ENCODE measurements at places on chromosomes 7 and 10.

- no peak for DNase-seq
These were observed 14.4 kb downstream of the HERPUD2 start for GRCh38 chr7:35680403-35681013.

DNA sequence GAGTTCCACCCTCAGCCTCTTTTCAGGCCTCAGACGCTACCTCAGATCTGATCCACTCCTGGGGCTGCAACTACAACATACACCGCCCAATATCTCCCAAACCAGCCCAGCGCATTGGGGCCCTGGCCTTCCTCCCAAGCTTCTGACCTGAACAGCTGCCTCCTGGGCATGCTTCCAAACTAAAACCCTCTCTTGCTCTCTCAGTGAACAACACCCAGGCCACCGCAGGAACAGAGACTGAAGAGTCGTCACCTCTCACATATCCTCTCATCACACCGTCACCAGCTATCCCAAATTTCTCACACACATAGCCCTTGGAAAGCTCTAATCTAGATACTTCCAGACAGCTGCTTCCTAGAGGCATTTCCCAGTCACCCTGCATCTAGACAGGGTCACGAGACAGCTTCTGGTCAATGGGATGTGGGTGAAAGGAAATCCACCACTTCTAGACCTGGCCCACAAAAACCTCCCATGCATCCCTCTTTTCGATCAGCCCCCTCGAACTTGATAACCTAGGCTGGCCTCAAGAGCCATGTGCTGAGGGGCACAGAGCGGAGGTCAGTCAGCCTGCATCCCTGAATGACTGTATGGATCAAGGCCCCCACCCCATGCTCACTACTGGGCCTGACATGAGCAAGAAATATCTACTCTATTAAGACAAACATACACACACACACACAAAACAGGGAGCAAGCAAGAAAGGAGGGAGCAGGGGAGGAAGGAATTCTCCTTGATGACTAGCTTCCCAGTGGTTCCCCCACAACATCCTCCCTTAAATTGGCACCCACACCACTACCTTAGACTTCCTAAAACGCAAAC, 1.8 kb downstream of the PARP12 start:
- DNase-seq, result peak; percentile 83

- no peak for DNase-seq
These were observed 16.9 kb downstream of the KCNMA1 start for GRCh38 chr10:77620731-77621130.

- DNase-seq, result peak; percentile 71
These were observed 13.6 kb upstream of the BPGM start for GRCh38 chr7:134632937-134633540.

- no peak for DNase-seq
These were observed 297.6 kb downstream of the MTERF1 start for GRCh38 chr7:91582799-91583477.

DNA sequence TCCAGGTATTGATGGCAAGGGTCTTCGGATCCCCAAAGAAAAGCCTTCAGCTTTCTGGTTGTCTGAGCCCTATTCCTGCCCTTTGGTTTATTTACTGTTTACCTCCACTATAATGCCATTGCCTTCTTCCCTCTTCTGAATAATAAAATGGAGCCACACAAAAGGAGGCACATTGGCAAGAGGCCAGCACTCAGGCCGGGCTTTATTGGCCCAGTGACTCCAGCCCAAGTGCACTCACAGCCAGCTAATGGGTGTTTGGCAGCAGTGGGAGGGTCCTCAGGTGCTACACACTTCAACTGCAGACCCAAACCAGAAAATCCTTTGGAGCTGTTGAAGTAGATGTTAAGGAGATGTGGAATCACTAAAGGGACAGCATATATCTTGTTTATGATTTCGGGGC, 336.0 kb downstream of the PLXNA4 start:
- no peak for DNase-seq

DNA sequence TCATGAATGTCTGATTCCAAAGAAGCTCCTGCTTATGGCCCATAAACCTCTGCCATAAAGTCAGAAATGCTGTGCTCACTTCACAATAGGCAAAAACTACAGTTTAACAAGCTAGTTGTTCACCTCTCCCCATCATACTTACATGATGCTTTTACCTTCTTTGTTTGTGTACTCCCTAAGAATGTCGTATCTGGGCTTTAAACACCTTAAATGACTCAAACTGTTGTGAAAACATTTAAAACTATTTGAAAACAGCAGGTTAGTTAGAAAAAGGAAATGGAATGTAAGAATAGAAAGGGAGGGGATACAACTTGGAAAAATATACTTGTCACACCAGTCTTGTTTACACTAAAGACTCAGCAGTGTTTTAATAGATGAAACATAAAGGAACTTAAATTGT, 128.2 kb upstream of the AGR3 start:
- DNase-seq, result peak; percentile 8

- no peak for DNase-seq
These were observed 169.9 kb downstream of the KCND2 start for GRCh38 chr7:120442838-120443237.

DNA sequence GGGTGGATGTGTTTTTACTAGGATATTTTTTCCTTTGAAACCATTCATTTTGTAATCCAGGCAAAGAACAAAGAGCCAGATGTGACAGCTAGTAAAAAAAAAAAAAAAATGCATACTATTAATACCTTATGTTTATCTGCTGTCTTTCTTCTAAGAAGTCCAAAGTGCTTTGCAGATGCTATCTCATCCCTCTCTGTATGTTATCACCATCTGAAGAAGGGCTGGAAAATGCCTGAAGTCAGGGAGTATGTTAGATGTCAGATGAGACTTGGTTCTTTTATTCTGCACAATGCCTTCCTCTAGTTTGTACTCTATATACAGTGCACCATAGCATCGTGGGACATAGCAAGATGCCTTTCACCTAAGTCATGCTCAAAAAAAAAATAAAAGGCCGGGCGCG, 10.4 kb upstream of the CAMK1D start:
- DNase-seq, result no peak

- no peak for DNase-seq
These were observed 675 bp upstream of the GIMAP1 start for GRCh38 chr7:150715738-150716137.

GRCh38 chr10:98446151-98446660, 529 bp downstream of the HPS1 start:
- DNase-seq, result peak; percentile 34

DNA sequence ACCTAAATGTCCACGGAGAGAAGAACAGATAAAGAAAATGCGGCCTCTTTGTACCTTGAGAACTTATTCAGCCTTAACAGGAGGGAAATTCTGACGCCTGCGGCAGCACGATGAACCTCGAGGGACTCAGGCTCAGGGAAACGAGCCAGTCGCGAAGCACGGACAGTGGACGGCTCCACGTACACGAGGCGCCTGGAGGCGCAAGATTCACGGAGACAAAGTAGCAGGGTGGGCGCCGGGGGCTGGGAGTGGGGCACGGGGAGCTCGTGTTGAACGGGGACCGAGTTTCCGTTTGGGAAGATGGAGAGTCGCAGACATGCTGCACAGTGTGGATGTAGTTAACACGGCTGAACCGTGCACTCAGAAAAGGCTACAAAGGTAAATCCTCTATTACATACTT, 13.2 kb upstream of the UTF1 start:
- DNase-seq, result no peak

GRCh38 chr7:151813445-151813844, 63.5 kb downstream of the PRKAG2 start:
- DNase-seq, result no peak

- no peak for DNase-seq
These were observed 87.5 kb downstream of the CH25H start for GRCh38 chr10:89119651-89120050.

DNA sequence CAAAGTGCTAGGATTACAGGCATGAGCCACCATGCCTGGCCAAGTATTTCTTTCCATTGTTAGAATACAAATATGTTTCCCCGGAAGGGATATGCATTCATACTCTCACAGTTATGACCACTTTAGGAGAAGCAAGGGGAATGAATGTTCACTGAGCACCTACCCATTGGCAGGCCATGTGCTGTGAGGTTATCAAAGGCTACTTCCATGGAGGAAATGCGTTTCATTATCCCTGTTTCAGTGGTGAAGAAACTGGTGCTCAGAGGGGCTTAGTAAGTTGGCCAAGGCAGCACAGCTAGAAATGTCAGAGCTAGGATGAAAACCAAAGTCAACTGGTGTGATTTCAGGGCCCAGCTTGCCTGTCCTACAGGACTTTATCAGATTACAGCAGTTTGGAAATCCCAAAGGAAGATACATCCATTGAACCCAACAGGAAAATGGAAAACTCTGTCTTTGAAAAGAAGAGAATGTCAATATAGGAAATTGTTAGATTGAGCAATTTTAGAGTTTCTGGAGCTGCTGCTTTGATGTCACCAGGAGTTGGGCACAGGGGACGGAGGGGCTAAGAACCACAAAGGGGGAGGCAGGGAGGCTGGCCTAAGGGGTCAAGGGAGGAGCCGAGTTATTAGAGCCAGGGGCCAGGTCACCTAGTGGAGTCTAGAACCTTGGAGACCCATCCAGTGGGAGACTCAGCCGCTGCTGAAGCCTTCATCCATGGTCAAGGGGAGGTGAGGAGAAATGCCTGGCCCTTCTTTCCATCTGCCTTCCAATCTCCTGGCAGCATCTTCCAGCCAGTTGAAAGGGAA, 319.8 kb downstream of the FRMD4A start:
- no peak for DNase-seq

DNA sequence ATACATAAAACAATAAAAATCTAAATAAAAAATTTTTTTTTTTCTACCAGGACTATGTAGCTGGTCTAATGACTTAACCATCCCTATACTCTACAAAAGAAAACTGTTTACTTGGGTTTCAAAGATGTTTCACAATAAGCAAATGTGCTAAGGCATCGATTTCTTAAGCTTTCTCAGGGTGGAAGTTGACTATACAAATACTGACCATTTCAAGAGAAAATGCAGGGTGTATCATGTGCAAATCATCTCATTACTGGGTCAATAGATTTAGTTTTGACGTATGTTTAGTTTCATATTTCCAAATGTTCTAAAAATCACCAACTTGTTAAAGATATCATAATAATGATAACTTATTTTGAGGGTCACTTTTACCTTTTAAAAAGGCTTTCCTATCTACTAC, 7.5 kb downstream of the NRP1 start:
- peak; percentile 33 for DNase-seq

- peak; percentile 94 for DNase-seq
These were observed 177.6 kb downstream of the GNAI1 start for GRCh38 chr7:80312139-80312661.

DNA sequence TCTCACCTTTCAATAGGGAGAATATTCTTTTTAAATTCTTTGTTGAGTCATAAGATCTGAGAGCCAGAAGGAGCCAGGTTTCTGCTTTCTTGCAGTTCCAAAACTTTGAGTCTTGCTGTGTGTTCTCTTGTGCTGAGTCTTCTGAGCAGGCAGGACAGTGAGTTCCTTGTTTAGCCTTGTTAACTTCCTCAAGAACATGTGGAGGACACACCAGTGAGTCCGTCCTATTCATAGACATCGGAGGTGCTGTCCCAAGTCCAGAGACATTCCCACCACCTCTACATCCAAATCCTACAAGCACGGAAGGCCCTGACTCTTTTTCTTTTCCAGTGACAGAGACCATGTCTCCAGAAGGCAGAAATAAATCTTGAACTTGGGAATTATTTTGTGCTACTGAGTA, 135.2 kb upstream of the AGK start:
- no peak for DNase-seq

- DNase-seq, result peak; percentile 40
These were observed 22.1 kb downstream of the HKDC1 start for GRCh38 chr10:69242040-69242851.

GRCh38 chr10:1674501-1674900, 62.8 kb downstream of the ADARB2 start:
- no peak for DNase-seq

GRCh38 chr10:4883079-4883739, 57.2 kb downstream of the AKR1E2 start:
- DNase-seq, result peak; percentile 76

- DNase-seq, result peak; percentile 80
These were observed 24.7 kb downstream of the NOD1 start for GRCh38 chr7:30453921-30454320.

DNA sequence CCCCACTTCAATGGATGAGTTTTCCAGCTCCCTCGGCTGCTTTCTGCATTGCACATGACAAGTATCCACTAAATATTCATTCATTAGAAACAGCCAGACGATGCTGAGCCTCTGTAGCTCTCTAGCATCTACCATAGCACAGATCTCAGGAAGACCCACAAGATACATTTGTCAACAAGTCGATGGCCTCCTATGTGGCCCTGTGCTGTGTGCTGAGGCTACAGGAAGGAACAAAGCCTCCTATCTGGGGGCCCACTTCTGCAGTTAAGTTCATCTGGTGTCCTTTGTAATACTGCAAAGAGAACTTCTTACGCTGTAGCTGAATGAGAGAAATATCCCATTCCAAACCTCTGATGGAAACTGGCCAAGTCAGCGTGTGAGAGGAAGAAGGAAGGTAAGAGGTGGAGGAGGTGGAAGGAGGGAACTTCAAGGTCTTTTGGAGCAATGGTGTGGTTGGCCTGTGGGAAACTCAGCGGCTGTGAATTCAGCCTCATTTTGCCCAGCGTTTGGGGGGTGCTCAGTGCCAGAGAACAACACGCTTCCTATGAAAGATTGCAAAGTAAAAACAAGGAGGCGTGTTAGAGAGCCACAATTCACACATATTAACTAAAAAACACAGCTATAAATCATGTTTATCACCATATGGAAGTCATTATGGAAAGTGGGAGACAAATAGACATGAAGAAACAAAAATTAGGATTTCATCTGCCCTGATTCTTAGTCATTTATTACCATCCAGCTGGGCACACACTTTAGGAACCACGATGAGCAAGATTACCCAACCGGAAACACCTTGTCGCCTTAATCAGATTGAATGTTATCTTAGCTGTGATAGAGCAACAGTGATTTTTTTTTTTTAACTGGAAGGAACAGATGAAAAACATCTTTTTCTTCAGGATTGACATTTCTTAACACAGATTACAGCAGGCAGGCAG, 62.2 kb upstream of the USP6NL start:
- peak; percentile 20 for DNase-seq

DNA sequence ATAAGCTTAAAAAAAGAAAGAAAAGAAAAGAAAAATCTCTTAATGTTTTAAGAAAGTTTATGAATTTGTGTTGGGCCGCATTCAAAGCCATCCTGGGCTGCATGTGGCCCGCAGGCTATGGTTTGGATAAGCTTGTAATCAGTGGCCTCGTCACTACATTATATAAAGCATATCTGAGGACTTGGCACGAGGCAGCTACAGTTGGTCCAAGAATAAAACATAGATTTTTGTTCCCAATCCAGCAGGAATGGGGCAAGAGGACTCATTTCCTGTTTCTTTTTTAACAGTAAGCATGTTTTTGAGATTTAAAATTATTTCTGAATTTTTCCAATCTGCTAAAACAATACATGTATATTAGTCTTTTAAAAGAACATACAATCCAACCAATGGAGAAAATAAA, 28.6 kb downstream of the MCM10 start:
- no peak for DNase-seq

- DNase-seq, result no peak
These were observed 4.3 kb downstream of the CAMK1D start for GRCh38 chr10:12353399-12354242.

GRCh38 chr7:24907311-24907886, 72.6 kb downstream of the OSBPL3 start:
- peak; percentile 69 for DNase-seq

All from cardiac fibroblast (primary cell).